Activated CD8-positive, alpha-beta T cell treated with anti-CD3 and anti-CD28 coated beads, Interleukin-2, amount 10 ng/mL, durations not matched to agents 7 days and 5 days (primary cell): ENCODE measurements at places on chromosomes 13 and 19.
A peak's percentile ranks its signal among the peaks of the same experiment; 100 is the strongest.

- H3K27ac ChIP-seq, result no peak overlapping the region
- DNase-seq, result no peak
- no peak overlapping the region for H3K4me3 ChIP-seq
- no peaks in the 10 kb centered on the region for H3K27me3 ChIP-seq
- peaks cover 38% of the 10 kb centered on the region for H3K36me3 ChIP-seq
These were observed 8.5 kb downstream of the MIER2 start for GRCh38 chr19:336067-336614.

DNA sequence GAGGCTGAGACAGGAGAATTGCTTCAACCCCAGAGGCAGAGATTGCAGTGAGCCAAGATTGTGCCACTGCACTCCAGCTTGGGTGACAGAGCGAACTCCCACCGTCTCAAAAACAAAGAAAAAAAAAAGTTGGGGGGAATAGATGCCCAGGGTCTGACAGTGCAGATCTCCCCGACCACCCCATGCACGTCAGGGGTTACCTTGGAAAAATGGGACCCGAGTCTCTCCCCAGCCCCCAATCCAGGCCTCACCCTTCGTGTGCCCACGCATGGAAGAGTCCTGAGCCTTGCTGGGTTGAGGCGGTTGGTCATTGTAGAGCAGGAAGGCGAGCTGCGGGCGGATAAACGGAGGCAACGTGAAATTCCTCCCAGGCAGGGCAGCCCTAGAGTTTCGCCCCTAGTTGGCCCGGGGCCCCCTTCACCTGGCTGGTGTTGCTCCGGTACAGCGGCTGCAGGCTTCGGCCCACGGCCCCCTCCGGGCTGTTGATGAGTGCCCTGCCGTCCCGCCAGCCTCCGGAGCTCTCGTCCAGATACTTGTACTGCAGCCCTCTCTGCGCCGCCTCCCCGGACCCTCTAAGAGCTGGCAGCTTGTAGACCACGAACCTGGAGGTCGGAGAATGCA, 588 bp downstream of the DNASE2 start:
- H3K27me3 ChIP-seq, result no peaks in the 10 kb centered on the region
- peaks cover 30% of the 10 kb centered on the region for H3K4me1 ChIP-seq
- DNase-seq, result peak; percentile 33
- peaks cover 24% of the 10 kb centered on the region for H3K36me3 ChIP-seq
- peak overlapping the region; percentile 87 for H3K27ac ChIP-seq

- H3K36me3 ChIP-seq, result no peaks in the 10 kb centered on the region
- DNase-seq, result no peak
- H3K27me3 ChIP-seq, result no peaks in the 10 kb centered on the region
- H3K4me3 ChIP-seq, result no peak overlapping the region
- H3K27ac ChIP-seq, result no peak overlapping the region
These were observed 21.8 kb upstream of the SLC7A10 start for GRCh38 chr19:33247441-33247819.

GRCh38 chr13:49584771-49585182, 581 bp downstream of the RCBTB1 start:
- H3K4me1 ChIP-seq, result peaks cover 32% of the 10 kb centered on the region
- peak overlapping the region; percentile 85 for H3K27ac ChIP-seq
- peak; percentile 30 for DNase-seq
- peaks cover 2% of the 10 kb centered on the region for H3K27me3 ChIP-seq
- H3K4me3 ChIP-seq, result peak overlapping the region; percentile 88

DNA sequence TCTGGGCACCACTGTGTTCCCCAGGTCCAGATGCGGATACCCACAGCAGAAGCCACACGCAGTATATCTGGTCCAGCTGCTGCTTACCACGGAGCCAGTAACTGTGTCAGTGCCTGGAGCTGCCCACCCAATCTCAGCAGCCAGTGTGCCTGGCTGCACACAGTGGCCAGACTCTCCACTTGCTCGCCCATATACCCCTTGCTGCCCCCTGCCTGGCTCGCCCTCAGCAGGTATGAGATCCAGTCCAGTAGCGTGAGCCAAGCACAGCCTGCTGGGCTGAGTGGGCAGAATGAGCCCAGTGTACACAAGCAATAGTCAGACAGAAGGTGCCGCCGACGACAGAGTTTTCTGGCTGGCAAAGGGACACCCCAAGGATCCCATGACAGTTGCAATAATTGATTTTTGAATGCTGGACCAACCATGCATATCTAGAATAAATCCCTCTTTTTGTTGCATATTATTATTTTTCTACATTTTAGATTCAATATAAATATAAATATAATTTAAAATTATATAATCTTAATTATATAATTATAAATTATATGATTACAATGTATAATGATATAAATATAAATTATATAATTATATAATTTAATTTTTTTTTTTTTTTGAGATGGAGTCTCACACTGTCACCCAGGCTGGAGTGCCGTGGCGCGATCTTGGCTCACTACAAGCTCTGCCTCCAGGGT, 918.8 kb upstream of the MIR17HG start:
- no peaks in the 10 kb centered on the region for H3K36me3 ChIP-seq
- DNase-seq, result no peak
- H3K27ac ChIP-seq, result no peak overlapping the region
- no peaks in the 10 kb centered on the region for H3K4me1 ChIP-seq
- H3K4me3 ChIP-seq, result no peak overlapping the region

GRCh38 chr19:16336571-16336970, 11.9 kb downstream of the KLF2 start:
- H3K36me3 ChIP-seq, result peaks cover 2% of the 10 kb centered on the region
- DNase-seq, result no peak
- H3K4me3 ChIP-seq, result no peak overlapping the region
- H3K27me3 ChIP-seq, result peaks cover 14% of the 10 kb centered on the region
- peaks cover 56% of the 10 kb centered on the region for H3K4me1 ChIP-seq

- peak; percentile 93 for DNase-seq
- no peaks in the 10 kb centered on the region for H3K27me3 ChIP-seq
- H3K36me3 ChIP-seq, result peaks cover 16% of the 10 kb centered on the region
- H3K27ac ChIP-seq, result peak overlapping the region; percentile 99
- H3K4me1 ChIP-seq, result peaks cover 56% of the 10 kb centered on the region
These were observed 4.0 kb upstream of the FLT3LG start for GRCh38 chr19:49469828-49470614.

DNA sequence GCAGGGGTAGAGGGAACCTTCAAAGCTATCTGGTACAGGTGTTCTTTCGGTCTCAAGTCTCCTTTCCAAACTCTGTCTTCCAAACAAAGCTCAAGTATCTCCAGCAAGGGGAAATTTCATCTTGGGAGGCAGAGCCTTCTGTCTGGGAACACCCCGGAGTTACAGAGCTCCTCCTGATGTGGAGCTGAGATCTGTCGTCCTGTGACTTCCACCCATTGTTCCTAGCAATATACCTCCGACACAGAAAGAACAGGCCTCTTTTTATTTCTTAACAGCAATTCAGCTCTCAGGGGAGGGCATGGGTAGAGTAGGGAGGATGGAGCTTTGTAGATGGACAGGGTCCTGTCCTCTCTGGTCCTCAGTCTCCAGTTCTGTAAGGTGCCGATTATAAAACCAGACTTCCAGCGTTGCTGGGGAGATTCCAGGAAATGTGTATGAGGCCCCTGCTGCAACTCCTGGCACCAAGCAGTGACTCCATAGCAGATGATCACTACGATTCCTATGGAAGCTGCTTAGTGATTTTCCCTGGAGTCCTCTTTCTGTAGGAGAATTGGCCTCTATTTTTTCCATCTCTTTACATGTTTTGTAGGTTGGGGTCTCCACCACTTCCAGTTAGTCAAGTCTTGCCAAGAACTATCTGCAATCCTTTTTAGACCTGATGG, 56.0 kb upstream of the ARGLU1 start:
- no peak for DNase-seq
- no peaks in the 10 kb centered on the region for H3K4me1 ChIP-seq

DNA sequence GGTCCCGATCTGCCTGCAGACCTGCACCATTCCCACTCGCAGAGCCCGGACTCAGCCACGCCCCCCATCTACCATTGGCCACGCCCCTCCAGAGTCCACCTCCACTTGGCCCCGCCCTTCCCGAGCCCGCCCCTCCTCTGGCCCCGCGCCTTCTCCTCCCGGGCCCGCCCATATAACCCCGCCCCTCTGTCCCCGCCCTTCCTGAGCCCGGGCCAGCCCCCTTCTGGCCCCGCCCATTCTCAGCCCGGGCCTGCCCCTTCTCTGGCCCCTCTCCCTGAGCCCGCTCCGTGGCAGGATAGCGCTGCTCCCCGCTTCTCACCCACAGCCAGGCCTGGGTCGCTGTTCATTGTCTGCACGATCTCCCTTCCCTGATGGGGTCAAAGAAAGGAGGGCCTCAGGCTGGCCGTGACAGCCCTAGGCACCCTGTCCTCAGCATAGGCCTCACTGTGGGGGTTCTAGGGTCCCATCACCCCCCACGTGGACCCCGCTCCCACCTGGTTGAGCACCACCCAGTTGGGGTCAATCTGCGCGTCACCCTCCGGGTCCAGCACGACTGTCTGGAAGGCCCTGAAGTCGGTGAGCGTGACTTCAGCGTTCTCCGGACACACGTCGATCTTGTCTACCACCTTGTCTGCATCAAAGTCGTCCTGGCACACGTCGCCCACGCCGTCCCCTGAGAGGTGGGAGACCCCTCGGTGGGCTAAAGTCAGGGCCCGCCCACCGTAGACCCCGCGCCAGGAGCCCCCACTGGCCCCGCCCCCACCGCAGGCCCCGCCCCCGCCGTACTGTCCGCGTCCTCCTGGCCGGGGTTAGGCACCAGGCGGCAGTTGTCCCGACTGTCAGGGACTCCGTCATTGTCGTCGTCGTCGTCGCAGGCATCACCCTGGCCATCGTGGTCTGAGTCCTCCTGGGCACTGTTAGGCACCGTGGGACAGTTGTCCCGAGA, 5.7 kb downstream of the COMP start:
- no peak overlapping the region for H3K4me3 ChIP-seq
- H3K27ac ChIP-seq, result no peak overlapping the region
- H3K27me3 ChIP-seq, result peaks cover 49% of the 10 kb centered on the region
- peaks cover 24% of the 10 kb centered on the region for H3K4me1 ChIP-seq

GRCh38 chr19:53958168-53958571, 4.6 kb upstream of the CACNG8 start:
- H3K4me3 ChIP-seq, result no peak overlapping the region
- H3K4me1 ChIP-seq, result no peaks in the 10 kb centered on the region
- no peaks in the 10 kb centered on the region for H3K36me3 ChIP-seq
- H3K27ac ChIP-seq, result no peak overlapping the region
- DNase-seq, result no peak

GRCh38 chr19:29708554-29709439, 6.3 kb downstream of the C19orf12 start:
- H3K36me3 ChIP-seq, result peaks cover 80% of the 10 kb centered on the region
- DNase-seq, result no peak
- H3K27ac ChIP-seq, result peak overlapping the region; percentile 46

DNA sequence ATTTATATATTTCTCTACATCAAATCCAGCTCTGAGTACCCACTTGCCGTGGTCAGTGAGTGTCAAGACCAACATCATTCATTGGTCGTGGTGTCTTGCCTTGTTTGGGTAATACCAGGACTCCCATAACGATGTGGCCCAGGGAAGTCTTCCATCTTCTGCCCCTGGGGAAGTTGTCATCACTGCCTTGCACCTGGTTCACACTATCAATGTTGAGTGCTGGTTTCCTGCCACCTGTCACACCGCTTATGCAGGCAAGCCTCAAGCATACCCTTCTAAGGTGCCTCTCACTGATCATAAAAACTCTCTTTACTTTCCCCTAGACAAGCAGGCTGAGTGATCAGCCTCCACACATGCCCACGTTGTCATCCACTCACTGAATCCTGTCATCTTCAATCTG, 382.4 kb downstream of the KCTD12 start:
- H3K36me3 ChIP-seq, result no peaks in the 10 kb centered on the region
- no peak overlapping the region for H3K27ac ChIP-seq
- DNase-seq, result no peak
- H3K4me3 ChIP-seq, result no peak overlapping the region
- H3K4me1 ChIP-seq, result no peaks in the 10 kb centered on the region

GRCh38 chr13:53007872-53008271, 20.7 kb upstream of the OLFM4 start:
- DNase-seq, result no peak
- peaks cover 8% of the 10 kb centered on the region for H3K27me3 ChIP-seq
- peaks cover 2% of the 10 kb centered on the region for H3K4me1 ChIP-seq
- no peak overlapping the region for H3K4me3 ChIP-seq
- no peaks in the 10 kb centered on the region for H3K36me3 ChIP-seq

GRCh38 chr19:55245236-55245904, 13.4 kb downstream of the PPP6R1 start:
- H3K27ac ChIP-seq, result no peak overlapping the region
- no peaks in the 10 kb centered on the region for H3K27me3 ChIP-seq
- H3K4me3 ChIP-seq, result no peak overlapping the region
- DNase-seq, result no peak

DNA sequence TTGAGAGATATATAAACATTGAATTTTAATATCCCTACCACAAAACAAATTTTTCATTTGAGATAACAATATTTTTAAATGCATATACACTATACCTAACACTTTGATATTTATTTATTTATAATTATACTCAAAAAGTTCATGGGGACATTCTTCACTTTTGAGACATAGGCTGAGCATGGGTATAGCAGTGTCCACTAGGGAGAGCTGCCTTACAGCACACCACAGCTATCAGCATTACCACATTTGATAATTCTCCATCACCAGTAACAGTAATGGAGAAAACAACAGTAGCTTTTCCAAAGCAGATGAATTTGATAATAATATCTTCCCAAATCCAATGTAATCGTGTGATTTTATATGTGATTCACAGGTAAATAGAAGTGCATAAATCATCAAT, 626.1 kb downstream of the DACH1 start:
- H3K36me3 ChIP-seq, result no peaks in the 10 kb centered on the region
- no peak overlapping the region for H3K4me3 ChIP-seq
- no peak for DNase-seq

GRCh38 chr19:6425732-6426620, 1.4 kb upstream of the KHSRP start:
- H3K36me3 ChIP-seq, result peaks cover 17% of the 10 kb centered on the region
- H3K4me3 ChIP-seq, result peak overlapping the region; percentile 68
- H3K27me3 ChIP-seq, result no peaks in the 10 kb centered on the region
- no peak for DNase-seq
- H3K27ac ChIP-seq, result peak overlapping the region; percentile 97

DNA sequence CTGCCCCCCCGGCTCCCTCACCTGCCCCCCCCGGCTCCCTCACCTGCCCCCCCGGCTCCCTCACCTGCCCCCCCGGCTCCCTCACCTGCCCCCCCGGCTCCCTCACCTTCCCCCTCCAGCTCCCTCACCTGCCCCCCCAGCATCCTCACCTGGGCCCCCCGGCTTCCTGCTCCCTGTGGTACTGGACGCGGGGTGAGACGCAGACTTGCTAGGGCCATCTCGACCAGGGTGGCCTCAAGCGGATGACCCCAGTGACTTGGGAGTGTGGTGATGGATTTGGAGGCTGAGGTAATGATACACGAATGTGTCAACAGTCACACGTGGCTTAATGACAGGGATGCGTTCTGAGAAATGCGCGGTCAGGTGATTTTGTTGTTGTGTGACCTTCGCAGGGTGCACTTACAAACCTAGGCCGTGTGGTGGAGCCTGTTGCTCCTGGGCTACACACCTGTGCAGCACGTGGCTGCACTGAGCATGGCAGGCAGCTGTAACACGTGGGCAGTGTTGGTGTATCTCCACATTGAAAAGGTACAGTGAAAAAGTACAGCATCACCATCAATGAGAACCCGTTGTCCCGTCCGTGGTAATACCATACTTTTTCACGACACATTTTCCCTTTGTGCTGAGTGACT, 197.8 kb downstream of the TEX29 start:
- H3K36me3 ChIP-seq, result no peaks in the 10 kb centered on the region
- H3K27me3 ChIP-seq, result no peaks in the 10 kb centered on the region
- no peaks in the 10 kb centered on the region for H3K4me1 ChIP-seq
- H3K4me3 ChIP-seq, result no peak overlapping the region
- DNase-seq, result no peak
